Amygdala (tissue), 56 donors: ENCODE measurements at places on chromosomes 7 and 10.

- no peak for DNase-seq
Observed at GRCh38 chr7:100400656-100401055, 27.4 kb downstream of the PILRA start.

GRCh38 chr7:119086026-119086425 is 861.5 kb downstream of the ANKRD7 start:
- no peak for DNase-seq

DNA sequence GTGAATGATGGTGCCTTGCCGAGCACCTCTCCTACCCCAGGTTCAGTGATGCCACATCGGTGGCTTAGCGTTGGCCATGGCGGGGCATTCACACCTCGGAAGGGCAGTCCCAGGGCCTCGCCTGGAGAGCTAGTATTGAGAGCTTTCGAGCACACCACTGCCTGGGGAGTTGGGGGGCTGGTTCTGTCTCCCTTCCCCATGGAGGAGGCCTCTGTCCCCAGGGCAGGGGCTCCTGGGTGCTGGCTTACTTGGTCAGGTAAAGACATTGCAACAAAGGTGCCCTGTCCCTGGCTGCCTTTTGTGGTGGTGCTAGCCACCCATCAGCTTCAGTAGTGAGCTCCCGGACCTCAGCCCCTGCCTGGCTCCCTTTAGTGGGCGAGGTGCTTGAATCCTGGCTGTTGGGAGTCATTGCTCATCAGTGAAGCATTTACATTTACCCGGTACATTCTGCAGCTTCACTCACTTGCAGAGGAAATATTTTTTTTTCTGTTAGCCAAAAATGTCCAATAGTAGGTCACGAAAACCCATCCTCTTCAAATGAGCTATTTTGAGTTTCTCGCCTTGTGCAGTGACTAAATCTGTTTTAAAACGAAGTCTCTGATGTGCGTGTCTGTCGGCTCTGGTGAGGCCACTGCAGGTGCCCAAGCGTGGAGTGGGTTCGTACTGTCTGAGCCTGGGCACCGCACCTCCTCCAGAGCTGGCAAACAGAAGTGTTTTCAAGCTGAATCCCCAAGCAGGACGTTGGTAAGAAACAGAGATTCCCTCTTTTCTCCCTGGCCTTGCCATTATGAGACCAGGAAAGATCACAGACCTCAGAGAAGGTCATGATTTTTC is 95.5 kb downstream of the INPP5A start:
- no peak for DNase-seq

GRCh38 chr7:157974678-157975230 is 612.9 kb downstream of the PTPRN2 start:
- DNase-seq: no peak

GRCh38 chr10:71232089-71232998 is 20.0 kb downstream of the UNC5B start:
- DNase-seq: peak; percentile 64

DNA sequence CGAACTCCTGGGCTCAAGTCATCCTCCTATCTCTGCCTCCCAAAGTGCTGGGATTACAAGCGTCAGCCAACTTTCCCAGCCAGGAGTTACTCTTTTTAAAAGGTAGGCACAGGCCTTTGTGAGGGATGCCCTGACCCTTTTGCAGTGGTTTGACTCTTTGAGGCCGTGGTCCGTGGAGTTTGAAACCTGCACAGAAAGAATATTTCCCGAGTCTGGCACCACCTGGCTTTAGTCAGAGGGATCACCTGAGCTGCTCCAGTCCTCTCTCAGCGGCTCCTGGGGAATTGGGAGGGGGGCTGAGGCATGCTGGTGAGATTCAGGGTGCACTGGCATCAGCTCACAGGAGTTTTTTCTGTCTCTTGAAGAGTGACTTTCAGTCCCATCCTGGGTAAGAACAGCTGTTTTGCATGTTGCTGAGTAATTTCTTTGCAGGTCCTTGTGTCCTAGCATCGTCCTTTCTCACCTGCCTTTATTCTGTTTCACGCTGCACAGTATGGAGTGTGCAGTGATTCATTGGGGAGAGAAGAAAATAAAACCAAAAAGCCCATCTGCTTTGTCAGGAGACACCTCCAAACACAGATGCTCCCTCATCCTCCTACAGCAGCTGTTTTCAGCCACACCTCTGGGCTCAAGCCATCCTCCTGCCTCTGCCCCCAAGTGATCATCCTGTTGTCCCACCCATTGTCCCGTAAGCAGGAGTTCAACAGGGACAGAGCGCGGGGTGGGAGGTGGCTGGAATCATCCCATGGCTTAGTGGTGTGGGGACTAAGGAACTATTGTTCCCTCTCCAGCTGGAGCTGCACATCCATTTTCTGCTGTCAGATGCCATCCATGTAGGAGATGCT is 284.7 kb downstream of the CAMK1D start:
- no peak for DNase-seq

DNA sequence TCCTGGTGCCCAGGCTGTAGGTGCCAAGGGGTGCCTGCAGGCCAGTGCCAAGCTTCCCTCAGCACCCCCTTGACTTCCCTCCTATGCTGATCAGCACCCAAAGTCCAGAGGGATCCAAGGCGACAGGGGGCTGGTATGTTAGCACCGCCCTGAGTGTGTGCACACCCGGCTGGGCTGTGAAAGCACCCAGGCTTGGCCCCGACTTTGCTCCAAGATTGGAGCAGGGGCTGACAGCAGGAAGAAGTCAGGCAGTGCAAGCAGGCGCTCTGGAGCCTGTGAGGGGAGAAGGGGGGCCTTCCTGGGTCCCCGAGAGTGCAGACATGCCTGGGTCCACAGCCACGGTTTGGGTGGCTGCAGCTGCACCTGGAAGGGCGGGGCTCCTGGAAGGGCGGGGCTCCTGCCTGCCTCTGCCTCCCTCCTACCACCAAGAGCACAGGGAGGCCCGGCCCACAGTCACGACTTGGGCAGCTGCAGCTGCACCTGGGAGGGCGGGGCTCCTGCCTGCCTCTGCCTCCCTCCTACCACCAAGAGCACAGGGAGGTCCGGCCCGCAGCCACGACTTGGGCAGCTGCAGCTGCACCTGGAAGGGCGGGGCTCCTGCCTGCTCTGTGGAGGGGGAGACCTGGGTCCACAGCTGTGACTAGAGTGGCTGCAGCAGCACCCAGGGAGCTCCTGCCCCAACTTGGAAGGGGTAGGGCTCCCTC is 30.2 kb upstream of the ZMYND11 start:
- no peak for DNase-seq

DNA sequence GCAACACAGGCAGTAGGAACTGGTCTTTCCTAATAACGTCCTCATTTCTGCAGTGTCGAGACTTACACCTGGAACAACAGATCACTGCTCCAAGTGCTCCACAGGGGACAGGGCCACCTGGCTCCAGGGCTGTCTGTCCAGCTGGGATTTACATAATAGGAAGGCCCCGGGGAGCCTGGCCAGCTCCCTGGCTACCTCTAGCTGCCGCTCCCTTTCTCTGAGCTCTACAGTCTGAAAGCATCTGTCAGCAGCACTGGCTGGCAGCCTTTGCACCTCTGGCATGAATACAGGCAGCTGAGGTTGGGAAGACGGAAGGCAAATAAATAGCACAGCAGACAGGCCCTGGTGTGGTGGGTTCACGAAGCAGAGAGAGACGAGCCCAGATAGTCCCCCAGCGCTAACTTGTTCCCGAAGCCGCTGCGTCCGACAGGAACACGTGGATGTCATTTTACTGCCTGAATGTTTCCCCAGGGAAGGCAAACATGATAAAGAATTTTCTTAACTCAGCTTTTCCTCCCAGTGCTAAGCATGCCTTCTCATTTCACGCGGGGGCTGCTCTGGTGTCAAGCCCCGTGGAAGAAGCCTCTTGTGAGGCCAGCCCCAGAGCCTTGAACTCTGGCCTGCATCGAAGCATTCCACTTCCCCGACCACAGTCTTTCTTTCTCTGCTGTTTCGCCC is 105.4 kb downstream of the ITIH5 start:
- DNase-seq: peak; percentile 19

GRCh38 chr7:155237297-155237696 is 60.4 kb upstream of the INSIG1 start:
- DNase-seq: no peak

- no peak for DNase-seq
Observed at GRCh38 chr7:93894966-93895640, 4.5 kb upstream of the TFPI2 start.

DNA sequence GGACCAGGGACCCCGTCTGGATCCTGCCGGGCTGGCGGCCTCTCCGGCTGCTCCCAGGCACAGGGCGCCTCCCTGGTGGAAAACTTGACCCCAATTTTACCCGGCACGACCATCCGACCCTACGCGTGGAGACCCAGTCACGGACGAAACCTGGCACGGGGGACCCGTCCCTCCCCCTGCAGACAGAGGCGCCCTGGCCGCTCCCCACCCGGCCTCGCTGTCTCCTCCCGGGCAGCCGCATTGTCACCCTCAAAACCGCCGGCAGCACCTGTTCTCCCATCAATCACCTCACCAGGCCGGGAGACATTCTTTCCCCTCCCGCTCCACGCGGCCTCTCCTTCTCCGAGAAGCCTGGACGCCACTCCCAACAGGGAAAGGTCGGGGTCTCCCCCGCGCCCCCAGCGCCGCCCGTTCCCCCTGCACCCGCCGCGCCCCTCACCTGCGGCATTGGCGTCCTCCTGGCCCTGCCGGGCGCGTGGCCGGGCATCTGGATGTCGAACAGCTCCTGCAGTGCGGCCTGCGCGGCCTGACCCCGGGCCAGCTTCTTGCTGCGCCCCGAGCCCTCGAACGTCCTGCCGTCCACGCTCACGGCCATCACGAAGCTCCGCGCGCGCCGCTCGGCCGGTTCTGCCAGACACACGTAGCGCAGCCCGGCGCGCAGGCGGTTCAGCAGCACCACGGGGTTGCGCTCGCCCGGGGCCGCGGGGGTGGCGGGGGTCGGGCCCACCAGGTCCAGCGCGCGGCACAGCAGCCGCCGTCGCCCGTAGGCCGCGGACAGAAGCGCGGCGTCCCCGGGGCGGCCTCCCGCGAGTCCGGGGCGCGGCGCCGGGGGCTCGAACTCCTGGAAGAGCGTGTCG is 306.6 kb downstream of the WDR37 start:
- DNase-seq: no peak

DNA sequence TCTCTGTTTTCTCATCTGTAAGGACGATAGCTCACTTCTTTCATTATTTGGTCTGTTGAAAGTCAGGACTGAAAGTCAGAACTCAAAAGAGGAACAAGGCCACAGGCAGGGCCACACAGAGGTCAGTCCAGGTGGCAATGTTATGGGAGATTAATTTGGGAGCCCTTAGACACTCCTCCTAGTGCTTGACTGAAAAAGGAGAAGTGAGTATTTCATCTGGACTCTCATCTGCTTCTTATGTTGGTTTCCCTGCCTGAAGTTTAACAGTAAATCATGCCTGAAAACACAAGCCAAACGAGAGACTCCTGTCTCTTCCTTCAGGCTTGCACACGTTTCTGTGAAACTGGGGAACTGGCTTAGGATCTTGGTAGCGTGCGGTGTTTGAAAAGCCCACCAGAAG is 248.5 kb downstream of the BUB3 start:
- no peak for DNase-seq

DNA sequence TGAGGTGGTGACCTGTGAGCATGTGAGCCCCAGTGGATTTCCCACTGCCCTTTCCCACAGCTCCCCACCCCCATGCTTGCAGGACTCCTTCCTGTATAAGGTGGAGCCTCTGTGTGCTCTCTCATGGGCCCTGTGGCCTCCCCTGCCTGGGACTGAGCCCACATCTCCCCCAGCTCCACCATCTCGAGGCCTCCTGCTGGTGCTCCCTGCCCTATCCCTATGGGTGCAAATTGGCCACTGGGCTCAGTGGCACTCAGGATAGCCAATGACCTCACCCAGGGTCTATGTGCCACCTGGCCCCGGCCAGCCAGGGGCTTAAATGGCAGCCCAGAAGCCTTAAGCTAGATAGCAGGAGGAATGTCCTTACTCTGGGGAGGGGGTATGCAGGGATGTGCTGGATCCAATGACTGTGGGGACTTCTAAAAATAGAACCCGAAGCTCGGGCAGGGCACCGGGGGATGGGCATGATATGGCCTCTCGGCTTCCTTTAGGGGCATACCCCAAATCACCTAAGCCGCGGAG is 2.0 kb downstream of the LDB3 start:
- DNase-seq: no peak

GRCh38 chr7:64882341-64883112 is 20.5 kb upstream of the ZNF273 start:
- DNase-seq: no peak

- DNase-seq: no peak
Observed at GRCh38 chr10:19468413-19468812, 347.8 kb upstream of the PLXDC2 start.

- DNase-seq: no peak
Observed at GRCh38 chr7:65301007-65301406, 72.6 kb upstream of the ZNF92 start.

DNA sequence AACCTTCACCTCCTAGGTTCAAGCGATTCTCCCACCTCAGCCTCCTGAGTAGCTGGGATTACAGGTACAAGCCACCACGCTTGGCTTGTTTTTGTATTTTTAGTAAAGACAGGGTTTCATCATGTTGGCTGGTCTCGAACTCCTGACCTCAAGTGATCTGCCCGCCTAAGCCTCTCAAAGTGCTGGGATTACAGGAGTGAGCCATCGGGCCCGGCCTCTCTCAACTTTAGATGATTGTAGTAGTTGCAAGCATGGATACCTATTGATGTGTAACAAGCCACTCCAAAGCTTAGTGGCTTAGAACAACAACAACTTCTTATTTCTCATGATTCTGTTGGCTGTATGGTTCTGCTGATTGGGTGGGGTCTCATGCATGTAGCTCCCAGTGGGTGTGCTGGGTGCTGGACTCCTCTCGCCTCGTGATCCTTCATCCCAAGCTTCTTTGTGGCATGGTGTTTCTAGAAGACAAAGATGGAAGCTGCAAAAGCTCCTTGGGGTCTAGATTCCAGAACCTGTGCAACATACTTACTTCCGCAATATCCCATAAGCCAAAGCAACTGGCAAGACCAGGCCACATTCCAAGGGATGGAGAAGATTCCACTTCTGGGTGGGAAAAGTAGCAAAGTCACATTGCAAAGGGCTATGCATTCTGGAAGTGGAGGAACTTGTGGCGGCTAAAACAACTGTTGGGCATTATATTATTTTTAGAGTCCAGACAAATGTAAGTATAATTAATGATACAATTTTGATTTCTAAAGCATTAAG is 37.9 kb downstream of the SKIDA1 start:
- no peak for DNase-seq

- no peak for DNase-seq
Observed at GRCh38 chr10:58393317-58393716, 8.1 kb downstream of the TFAM start.

GRCh38 chr10:93762979-93763391 is 5.2 kb downstream of the LGI1 start:
- DNase-seq: no peak

- no peak for DNase-seq
Observed at GRCh38 chr7:157487046-157487770, 150.4 kb downstream of the DNAJB6 start.

DNA sequence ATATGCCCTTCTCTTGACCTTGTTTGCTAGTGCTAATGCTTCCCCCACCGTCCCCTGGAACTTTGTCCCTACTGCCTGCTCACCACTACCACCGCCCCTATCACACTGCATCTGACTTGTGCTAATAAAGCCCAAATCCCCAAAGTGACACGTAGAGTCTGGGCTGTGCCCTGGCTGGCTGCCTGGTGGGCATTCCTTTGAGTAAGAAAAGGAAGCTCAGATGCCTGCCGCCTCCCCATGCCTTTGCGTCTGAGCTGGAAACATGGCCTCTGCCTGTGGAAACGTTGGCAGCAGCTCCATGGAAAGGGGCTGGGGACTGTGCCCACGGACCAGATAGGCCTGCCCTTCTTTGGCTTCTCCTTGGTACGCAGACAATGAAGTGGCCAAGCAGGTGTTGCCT is 138.3 kb downstream of the CYP26A1 start:
- DNase-seq: no peak

GRCh38 chr10:14146025-14146424 is 184.7 kb downstream of the FRMD4A start:
- no peak for DNase-seq
